Retina (tissue), 1 donor: ENCODE measurements at places on chromosomes 7 and 10.

GRCh38 chr10:95416270-95416669 is 125.5 kb upstream of the PDLIM1 start:
- DNase-seq, result peak; percentile 26

- DNase-seq, result no peak
These were observed 17.2 kb upstream of the GIMAP8 start for GRCh38 chr7:150432915-150433892.

- no peak for DNase-seq
These were observed 35.7 kb downstream of the CCDC7 start for GRCh38 chr10:32481606-32482005.

DNA sequence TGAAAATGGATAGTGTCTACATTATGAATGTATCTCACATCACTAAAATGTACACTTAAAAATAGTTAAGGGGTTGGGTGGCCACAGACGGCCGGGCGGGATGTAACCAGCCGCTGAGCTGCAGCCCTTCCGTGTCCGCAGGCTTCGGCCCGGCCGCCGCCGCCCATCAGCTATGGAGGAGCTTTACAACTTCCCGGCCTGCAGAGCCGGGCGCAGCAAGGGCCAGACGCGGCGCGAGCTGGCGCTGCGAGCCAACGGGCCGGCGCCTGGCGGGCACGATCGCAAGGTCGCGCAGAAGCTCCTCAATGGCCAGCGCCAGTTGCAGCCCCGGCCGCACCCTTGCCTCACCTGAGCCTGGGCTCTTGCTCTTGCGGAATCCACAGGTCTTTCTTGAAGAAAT is 69.1 kb downstream of the KMT2C start:
- DNase-seq, result peak; percentile 67

- DNase-seq, result no peak
These were observed 5.4 kb downstream of the SLIT1 start for GRCh38 chr10:97180363-97180755.

- no peak for DNase-seq
These were observed 17.4 kb downstream of the CNNM2 start for GRCh38 chr10:102935505-102935904.

DNA sequence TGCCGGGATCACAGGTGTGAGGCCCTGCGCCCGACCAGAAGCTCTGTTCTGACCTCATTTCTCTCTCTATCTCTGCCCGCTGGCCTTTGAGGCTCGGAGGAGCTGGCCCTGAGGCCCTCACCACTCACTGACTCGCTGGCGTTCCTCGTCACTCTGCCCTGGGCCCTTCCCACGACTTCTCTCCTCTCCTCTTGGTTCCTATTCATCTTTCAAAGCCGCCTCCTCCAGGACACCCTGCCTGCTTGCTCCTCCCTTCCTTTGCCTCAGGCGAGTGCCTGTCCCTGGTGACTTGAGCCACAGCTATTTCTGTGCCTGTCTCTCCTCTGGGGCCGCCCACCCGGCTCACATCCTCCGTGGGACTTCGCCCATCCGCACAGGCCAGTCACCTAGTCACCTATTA is 17.3 kb upstream of the ADGRA1 start:
- no peak for DNase-seq

- DNase-seq, result no peak
These were observed 87.8 kb downstream of the LCOR start for GRCh38 chr10:96919785-96920430.

DNA sequence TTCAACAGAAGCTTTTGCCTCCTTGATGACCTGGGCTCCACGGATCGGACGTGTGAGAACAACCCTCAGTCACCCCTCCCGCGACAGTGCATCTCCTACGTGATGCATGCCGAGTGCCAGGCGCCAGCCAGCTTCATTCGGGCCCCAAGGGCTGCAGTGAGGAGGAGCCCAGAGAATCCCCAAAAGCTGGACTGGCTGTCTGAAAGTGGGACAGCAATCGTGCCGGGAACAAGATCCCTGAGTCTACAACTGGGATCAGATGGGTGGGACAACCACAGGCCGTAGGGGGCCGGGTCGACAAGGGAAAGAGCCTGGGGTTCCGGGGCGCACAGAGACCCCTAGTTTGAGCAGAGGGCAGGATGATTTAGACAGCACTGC is 27.2 kb downstream of the EBF3 start:
- no peak for DNase-seq

DNA sequence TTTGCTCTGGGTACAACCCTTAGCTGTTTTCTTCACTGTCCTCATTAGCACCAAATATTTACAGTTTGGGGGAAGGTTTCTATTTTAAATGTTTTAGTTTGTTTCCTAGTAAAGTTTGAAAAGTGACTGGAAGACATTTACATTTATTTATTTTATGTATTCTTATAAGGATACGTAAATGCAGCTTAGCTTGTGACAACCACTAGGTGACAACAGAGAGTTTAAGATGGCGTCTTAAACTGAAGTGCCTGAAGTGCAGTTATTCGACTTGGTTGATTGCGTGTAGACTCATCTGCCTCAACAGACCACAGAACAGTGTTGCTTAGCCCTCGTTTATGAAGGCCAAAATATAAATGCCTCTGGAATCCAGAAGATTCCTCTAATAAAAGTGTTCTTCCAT is 378.2 kb upstream of the MYO3A start:
- DNase-seq, result no peak

- no peak for DNase-seq
These were observed 159.8 kb downstream of the CUX1 start for GRCh38 chr7:101977249-101977648.

- DNase-seq, result peak; percentile 83
These were observed 76.9 kb downstream of the RNF216 start for GRCh38 chr7:5704534-5704922.

GRCh38 chr10:49189422-49189821 is 1.2 kb upstream of the TMEM273 start:
- no peak for DNase-seq

DNA sequence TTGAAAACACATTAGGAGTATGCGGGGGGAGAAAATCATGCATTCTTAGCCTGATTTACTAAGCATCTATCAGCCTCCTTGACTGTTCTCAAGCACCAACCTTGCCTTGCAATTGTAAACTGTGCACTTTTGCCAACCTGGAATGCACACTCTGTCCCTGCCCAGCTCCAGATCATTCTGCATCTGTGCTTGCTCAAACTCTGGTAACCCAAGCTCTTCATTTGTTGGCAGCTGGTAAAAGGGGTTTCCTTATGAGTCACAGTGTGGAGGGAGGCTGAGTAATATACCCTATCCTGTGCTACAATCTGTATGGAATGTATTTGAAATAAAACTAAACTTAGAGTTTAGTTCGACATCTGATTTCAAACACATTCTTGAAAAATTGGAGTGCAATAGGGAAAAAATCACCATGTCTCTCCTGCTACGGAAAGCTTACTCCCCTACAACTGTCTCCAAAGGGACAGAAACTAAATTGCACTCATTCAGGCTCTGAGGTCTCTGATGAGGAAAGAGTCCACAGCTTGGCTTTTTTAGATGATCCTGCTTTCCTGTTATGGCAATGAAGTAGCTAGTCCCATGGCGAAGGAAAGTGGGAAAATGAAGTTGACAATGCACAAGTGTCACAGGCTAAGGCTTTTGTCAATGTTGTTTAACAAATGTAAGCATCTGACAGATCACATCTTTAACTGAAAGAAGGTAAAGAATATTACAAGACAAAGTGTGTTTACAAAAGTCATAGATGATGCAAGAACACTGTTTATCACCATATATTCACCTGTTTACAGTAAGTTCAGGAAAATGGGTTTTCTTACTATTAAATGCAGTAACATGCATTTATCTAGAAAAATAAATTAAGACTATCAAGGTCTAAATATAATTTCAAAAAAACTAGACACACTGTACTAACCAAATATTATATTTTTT is 61.9 kb downstream of the TES start:
- DNase-seq, result no peak

GRCh38 chr10:49283491-49283890 is 15.5 kb upstream of the C10orf71 start:
- no peak for DNase-seq

DNA sequence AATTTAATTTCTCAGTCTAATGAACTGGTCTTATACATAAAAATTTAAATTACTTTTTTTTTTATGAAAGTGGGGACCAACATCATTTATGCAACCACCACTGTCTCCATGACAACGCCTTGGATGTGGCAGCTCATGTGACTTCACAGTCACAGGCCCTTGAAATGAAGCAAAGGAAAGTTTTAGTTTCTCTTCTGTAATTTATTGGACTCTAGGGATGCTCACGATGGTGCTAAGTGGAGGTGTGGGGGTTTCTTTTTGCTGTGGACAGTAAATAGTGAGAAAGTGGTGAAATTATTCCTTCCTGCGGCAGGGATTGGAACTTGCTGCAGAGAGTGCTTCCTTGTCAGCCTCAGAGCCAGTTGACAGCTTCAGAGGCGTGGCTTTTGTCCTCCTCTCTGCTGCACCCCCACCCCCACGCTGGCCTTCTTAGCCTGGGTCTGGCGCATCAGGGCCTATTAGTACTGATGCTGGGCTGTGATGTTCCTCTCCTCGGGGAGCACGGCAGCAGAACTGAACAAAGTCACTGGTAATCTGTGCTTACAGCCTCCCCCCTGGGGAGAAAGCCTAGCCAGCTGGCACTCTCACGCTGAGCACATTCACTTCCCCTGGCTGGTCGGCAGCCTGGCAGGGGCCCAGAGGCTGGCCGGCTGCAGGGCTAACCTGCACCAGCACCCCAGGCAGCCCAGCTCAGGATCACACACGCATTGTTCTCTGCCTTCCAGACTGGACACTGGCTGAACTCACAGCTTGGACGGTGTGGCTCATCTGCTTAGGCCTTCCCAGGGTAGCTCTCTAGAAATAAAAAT is 517.5 kb upstream of the GALNT17 start:
- peak; percentile 88 for DNase-seq

DNA sequence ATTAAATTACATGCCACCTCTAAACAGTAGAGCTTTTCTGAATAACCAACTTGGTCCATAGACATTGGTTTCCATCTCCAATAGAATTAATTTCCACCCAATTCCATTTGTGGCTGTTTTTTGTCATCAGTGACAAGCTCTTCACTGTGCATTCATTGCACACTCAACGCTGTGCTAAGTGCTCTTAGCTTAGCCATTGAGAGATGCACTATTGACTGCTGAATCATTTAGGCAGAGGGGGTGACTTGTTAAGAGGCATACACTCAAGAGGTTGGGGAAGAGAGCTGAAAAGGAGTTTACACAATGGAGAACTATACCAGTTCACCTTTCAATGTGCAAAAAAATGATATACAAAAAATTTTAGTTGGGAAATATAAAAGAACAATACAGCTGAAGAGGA is 31.9 kb upstream of the CBLL1 start:
- no peak for DNase-seq

GRCh38 chr10:77661674-77662073 is 24.1 kb upstream of the KCNMA1 start:
- no peak for DNase-seq

- peak; percentile 19 for DNase-seq
These were observed 1212.4 kb downstream of the SORCS1 start for GRCh38 chr10:105952153-105952552.

DNA sequence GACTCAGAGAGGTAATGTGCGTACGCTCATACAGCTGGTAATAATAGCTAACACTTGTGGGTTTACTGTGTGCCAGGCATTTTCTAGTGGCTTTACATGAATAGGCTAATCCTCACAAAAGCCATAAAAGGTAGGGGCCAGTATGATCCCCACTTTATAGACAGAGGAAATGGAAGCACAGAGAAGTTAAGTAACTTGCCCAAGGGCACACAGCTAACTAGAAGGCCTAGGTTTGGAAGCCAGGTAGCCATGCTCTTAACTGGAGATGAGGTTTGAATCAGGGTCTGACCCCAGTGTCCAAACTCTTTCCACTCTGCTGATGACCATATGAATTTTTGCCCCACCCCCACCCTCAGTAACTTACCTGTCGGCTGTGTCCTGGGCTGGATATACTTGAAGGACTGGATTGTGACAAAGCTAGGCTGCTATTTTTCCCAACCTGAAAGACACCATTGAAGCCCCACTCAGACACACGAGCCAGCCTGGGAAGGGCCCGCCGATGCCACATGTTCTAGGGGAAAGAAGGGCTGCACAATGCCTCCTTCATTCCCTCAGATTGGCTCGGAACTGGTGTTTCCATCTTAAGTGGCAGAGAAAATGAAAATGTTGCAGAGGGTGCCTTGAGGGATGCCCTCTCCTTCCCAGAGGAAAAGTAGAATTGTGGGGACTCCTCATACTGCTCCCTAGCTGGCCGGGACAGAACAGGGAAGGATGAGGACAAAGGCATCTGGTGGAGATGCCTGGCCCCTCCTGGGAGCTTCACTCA is 29.1 kb upstream of the EFCAB10 start:
- DNase-seq, result no peak

- no peak for DNase-seq
These were observed 7.1 kb downstream of the CXCL12 start for GRCh38 chr10:44377651-44378310.

DNA sequence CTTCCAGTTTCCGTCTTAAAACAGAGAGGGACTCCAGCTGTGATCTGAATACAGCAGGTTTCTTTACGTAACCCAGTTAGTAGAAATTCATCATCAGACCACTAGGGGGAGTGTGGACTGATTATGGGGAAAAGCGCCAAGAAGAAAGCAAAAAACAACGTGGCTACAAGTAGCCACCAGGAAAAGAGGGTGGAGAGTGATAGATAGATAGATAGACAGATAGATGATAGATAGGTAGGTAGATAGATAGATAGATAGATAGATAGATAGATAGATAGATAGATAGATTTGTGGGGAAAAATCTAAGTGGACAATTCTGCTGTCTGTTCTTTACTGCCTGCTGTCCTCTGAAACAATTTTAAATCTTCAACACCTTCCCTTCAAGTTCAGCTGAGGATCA is 12.7 kb upstream of the AKR1B10 start:
- DNase-seq, result peak; percentile 67

DNA sequence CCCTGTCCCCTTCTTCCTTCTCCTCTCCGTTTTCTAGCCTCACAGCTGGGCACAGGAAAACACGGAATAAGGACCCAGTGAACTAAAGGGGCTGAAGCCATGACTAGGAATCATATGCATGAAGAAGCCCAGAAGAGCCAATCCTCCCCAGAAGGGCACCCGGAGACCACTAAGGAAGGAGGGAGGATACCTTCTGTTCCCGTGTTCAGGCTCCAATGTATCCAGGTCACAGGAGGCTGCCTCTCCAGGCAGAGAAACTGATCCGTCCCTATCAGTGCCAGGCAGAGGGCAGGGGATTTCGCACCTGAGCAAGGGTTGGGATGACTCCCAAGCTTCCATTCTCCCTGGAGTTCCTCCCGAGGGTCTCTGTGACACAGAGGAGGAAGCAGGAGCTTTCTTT is 246.6 kb downstream of the SNX10 start:
- DNase-seq, result no peak

DNA sequence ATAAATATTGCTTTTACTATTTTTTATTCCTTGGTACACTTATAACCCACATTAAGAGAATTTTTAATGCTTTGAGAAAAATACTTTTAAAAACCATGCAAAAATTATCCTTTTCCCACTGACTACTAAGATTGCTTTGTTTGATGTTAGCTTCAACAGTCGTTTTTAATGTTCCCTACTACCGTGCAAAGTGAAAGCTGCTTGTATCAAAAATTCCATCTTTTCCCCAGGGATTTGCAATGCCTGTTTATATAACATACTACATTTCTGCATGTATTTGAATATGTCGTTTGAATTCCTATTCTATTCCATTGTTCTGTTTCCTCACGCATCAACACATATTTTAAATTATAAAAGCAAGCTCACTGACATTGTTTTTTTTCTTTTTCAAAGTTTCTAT is 54.4 kb downstream of the TFPI2 start:
- DNase-seq, result no peak
